ENCODE measurements at places on chromosomes 7 and 10.

GRCh38 chr10:84296091-84296981 lies 32.1 kb upstream of the CCSER2 start:
- DNase-seq, result no peak

GRCh38 chr10:90447831-90448230 lies 410.0 kb downstream of the HTR7 start:
- no peak for DNase-seq

DNA sequence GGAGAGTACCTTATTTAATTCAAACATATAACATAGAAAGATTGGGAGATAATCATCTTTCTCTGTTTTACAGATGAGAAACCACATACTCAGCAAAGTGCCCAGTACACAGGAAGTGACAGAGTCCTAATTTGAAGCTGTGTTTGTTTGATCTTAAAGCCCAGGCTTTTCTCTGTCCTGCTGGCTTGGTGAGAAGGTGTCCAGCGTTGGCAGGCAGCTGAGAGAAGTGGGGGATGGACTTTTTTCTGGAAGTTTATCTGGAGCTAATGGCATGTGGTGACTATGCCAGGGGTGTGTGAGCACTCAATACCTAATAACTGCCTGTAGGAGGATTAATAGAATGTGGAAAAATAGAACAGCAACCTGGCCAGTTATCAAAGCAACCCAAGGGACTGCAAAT lies 60.8 kb downstream of the NPSR1 start:
- no peak for DNase-seq

GRCh38 chr7:127393368-127394058 lies 1.0 kb upstream of the ZNF800 start:
- DNase-seq, result no peak

- no peak for DNase-seq
Measured at GRCh38 chr7:43430411-43430810, 152.5 kb upstream of the STK17A start.

GRCh38 chr10:48444266-48444665 lies 137.8 kb downstream of the MAPK8 start:
- DNase-seq, result no peak

- no peak for DNase-seq
Measured at GRCh38 chr10:105718207-105718995, 1077.3 kb downstream of the SORCS3 start.

Measured in cortex of kidney (tissue), 1 donor.